ENCODE measurements at places on chromosomes 6 and 20.
A peak's percentile ranks its signal among the peaks of the same experiment; 100 is the strongest.

DNA sequence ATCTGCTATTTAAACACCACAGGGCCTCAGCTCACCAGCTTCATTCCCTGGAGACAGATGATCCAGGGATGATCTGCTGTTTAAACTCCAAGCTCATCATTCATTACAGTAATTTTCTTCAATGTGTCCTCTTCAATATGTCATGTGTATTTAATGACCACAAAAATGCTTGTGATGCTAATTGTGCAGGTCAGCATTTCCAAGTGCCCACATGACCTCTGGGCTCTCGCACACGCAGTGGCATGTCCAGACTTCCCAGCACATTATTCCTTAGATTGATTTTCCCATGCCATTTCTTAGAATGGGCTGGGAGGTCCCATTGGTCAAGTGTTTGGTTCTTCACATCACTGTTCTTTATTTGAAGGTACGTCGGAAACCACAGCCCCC is 434.4 kb downstream of the HAO1 start:
- DNase-seq, result no peak

DNA sequence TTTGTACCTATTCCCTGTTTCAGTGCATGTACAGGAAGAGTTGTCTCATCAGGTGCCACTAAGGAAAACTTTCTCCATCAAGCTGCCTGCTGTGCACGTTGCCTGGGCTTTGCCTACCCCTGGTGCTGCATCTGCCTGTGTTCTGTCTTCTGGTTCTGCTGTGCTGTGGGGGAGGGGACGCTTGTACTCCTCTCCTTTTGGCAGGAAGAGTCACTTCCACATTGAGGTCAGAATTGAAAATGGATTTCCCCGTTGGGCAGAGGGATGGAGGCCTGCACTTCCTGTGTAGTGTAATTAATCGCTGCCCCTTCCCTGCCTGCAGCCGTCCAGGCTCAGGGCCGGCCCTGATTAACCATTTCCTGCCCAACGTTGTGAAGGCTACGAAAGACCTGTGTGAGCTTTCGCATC is 153.3 kb downstream of the SCML4 start:
- no peak for DNase-seq

DNA sequence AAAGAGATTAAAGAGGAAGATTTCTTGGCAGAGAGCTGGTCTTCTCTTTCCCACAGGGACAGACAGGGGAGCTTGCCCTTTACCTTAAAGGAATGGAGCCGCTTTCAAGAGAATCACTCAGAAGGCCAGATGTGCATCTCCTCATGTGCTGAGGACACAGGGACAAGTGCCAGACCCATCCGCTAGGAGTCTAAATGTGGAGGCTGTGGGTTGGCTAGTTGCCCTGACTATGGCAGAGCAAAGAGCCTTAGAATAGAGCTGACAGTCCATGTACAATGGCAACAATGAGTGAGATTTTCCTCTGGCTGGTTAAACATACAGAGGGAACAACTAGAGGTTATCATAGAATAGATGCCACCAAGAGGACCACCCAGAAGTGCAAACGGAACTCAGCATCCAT is 7.3 kb upstream of the DOK5 start:
- DNase-seq, result no peak

DNA sequence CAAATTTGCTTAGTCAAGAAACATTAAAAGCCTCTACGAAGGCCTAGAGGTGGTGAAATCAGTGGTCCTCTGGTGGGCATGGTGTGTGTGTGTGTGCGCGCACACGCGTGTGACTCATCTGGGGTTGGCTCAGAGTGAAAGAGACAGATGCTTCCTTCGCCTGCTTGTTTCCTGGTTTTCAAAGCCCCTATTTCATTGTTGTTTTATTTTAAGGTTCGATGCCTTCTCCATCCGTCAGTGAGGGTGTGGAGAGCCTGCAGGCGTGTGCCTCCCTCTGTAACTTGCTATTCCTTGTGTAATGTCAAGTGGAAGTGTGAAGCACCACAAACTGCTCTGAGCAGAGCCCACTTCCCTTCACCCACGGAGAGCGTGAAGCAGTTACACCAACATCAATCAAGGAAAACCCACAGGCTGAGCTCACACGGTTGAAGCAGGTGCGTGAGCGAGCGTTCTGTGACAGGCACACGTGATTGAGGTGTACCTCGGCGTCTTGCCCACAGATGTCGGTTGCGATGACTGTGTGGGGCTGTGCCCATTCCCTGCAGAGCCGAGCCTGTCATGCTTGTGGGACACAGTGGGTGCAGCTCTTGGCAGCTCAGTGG is 233.9 kb downstream of the PRL start:
- DNase-seq, result peak; percentile 21

- no peak for DNase-seq
Observed at GRCh38 chr20:46923550-46923949, 28.9 kb downstream of the EYA2 start.

- DNase-seq, result no peak
Observed at GRCh38 chr6:134005800-134006199, 46.6 kb downstream of the SLC2A12 start.

DNA sequence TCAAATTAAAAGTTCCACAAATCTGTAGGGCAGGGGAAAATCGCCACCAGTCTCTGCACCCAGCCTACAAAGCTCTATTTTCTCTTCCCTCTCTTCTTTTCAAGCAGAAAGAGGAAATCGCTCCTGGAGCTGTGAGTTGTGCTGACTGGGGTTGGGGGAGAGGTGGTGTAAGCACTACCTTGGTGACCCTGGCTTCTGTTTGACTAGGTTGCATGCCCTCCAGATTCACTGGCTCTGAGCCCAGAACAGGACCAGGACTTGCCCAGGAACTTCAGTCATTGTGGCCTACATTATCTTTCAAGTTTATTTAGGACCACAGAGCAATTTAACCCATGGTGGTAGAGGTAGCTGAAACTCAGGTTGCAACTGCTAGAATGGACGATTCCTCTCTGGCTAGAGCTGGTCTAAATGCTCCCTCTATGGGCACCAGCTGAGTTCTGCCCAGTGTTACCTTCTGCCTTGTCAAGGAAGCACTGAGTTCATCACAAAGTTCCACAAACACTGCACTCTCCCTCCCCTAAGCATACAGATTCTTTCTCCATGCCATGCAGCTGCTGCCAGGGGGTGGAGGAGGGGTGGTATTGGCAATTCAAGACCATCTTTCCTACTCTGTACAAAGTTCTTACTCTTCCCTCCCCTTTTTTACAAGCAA is 122.0 kb upstream of the BMP5 start:
- no peak for DNase-seq

GRCh38 chr6:157273756-157274470 is 49.4 kb downstream of the TMEM242 start:
- peak; percentile 46 for DNase-seq

- no peak for DNase-seq
Observed at GRCh38 chr6:3438190-3439167, 18.4 kb downstream of the SLC22A23 start.

DNA sequence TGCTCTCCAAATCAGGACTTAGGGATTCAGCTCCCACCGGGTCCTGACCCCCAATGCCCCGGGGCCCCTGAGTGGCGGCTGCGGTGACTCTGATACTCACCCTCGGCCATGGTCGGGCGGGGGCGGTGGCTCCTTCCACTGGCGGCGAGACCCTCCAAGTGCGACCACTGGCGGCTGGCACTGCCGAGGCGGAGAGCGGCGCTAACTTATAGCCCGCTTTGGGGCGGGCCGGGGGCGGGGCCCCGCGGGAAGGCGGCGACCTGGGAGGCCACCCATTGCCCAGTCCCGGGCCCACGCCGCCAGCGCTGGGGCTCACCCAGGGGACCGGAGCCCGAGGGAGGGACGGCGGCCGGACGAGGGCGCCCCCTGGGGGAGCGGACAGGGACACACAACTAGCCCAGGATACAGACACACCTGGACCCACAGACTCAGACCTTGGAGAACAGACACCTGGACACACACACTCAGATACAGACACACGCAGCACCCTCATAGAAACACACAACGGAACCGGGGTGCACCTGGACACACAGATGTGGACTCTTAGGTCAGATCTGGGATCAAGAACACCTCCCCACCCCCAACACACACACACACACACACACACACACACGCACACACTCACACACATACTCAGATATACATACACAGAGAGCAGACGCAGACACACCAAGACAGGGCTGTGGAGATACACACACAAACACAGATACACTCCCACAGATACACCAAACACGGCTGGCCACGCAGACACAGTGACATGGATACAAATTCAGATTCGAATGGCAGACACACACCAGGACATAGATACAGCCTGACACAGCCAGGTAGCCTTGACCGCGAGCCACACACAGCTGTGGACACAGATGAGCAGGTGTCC is at the start of gene TGM2:
Gene TGM2, minus strand, starts transcription at position 182 of the 877 bp plus-strand sequence. Its CDS starts 72 bp downstream, at position 110.
- DNase-seq, result peak; percentile 52

- DNase-seq, result no peak
Observed at GRCh38 chr6:139316622-139317317, 25.0 kb upstream of the TXLNB start.

DNA sequence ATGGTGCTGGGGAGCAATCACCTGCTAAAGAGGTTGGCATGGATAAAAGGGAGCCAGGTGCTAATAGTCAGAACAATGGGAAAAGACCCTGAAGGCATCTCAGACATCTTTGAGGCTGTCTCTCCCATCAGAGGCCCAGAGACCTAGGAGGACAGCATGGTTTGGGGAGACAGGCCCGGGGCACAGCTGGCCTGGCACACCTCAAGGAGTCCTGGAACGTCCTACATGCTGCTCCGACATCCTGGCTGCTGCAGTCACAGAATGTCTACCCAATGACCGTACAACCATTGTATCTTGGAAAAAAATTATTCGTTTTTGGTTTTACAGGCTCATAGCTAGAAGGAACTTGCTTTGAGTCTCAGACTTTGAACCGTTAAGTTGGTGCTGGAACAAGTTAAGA is 4.4 kb downstream of the GMDS start:
- DNase-seq, result no peak

- DNase-seq, result no peak
Observed at GRCh38 chr6:90516074-90516660, 70.7 kb downstream of the MAP3K7 start.

DNA sequence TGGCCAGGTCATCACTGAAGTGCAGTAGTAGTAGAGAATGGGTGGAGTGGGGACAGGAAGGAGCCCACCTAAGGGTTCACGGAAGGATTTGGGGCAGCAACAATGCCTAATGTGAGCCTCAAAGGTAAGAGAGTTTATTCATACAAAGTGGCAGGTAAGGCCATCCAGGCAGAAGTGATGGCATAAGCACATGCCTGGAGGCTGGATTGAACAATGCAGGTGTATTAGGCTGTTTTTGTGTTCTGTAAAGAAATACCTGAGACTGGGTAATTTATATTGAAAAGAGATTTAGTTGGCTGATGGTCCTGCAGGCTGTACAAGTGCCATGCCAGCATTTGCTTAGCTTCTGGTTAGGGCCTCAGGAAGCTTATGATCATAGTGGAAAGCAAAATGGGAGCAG is 48.3 kb downstream of the CLIC5 start:
- no peak for DNase-seq

- DNase-seq, result no peak
Observed at GRCh38 chr6:78799682-78800081, 67.7 kb upstream of the IRAK1BP1 start.

DNA sequence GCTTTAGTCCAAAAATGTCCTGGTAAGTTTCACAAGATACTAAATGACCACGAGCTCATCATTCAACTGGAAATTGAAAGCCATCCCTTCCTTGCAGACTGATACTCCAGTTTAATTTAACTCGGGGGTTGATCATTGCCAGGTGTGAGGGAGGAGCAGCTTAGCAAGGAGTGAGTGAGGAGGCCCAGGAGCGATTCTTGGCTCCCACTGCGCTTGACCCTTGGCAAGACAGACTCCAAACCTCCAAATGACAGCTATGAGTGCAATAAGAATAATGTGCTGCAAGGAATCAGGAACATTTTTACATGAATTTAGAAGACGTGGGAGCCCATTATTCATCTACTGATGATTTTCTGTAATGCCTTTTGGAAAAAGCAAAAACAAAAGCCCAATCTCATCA is 64.9 kb downstream of the LAMA4 start:
- DNase-seq, result no peak

- no peak for DNase-seq
Observed at GRCh38 chr20:16952965-16953364, 204.8 kb downstream of the OTOR start.

DNA sequence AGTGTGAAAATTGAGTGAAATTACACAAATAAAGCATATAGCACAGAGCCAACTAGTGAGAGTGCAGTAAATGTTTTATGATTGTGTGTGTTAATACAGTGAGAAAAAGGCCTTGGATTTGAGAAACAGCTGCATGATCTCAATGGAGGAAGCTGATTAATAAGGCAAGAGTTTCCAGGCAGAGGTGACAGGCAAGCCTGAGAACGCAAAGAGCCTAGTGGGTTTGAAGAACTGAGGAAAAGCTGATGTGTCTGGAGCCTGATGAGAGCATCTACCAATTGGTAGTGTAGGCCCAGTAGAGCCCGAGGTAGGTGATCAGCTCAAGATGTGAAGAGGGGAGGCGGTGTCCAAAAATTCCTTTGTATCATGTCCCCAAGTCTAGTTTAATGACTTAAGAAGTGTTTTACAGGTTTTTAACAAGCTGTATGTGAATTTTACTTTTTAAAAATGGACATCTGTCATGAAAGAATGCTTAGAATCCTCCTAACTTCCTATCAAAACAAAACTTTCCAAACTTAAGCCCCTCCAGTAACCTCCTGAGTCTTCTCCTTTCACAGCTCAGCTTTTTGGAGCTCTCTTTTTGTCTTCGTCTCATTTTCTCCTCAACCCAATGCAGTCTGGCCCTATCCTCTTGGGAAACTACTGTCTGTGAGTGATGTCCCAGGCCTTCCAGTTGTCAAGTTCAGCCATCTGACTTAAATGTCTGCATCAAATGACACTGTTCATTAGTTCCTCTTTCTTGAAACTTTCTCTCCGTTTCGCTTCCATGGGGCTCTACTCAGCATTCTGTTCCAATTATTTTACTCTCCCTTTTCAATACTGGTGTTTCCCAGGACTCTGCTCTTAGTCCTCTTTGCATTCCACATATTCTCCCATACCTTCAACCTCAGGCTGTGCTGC is 1.2 kb downstream of the CDC40 start:
- DNase-seq, result no peak

DNA sequence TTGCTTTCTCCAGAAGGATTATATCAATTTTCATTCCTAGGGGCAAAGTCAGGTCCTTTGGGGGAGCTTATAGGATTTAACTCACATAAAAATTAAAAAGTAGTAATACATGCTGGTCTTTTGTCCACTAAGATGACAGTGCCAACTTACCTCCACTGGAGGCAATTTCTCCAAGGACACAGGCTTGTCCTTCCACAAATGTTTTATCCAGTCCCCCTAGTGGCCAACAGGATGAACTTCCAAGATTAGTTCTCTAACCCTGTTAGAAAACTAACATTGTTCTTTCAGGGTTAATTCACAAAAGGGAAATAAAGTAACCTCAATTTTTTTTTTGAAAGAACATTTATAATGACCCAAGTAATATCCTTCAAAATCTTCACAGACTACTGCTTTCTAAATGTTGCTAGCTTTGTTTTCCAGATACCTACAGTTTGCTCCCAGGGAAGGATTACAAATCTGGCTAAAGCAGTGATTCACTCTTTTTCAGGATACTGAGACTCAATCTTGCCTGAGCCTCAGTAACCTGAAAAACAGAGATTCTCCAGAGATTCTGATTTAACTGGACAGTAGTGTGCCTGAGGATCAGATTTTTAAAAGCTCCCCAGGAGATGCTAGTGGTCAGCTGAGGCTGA is 31.7 kb upstream of the UBR2 start:
- no peak for DNase-seq

GRCh38 chr6:26157251-26158075 is 70.2 kb downstream of the HFE start:
- peak; percentile 78 for DNase-seq

GRCh38 chr6:1930356-1930755 is 315.0 kb downstream of the GMDS start:
- DNase-seq, result no peak

Data from stimulated activated CD4-positive, alpha-beta T cell treated with anti-CD3 and anti-CD28 coated beads, Interleukin-2, amount 100 ng/mL, for 48 hours (primary cell).